ENCODE measurements at places on chromosomes 1 and 21. TPM values are rescaled to one million over a fixed set of nuclear protein-coding genes. Genes with fewer than 3 reads are reported as not detected.
A peak's percentile ranks its signal among the peaks of the same experiment; 100 is the strongest.

DNA sequence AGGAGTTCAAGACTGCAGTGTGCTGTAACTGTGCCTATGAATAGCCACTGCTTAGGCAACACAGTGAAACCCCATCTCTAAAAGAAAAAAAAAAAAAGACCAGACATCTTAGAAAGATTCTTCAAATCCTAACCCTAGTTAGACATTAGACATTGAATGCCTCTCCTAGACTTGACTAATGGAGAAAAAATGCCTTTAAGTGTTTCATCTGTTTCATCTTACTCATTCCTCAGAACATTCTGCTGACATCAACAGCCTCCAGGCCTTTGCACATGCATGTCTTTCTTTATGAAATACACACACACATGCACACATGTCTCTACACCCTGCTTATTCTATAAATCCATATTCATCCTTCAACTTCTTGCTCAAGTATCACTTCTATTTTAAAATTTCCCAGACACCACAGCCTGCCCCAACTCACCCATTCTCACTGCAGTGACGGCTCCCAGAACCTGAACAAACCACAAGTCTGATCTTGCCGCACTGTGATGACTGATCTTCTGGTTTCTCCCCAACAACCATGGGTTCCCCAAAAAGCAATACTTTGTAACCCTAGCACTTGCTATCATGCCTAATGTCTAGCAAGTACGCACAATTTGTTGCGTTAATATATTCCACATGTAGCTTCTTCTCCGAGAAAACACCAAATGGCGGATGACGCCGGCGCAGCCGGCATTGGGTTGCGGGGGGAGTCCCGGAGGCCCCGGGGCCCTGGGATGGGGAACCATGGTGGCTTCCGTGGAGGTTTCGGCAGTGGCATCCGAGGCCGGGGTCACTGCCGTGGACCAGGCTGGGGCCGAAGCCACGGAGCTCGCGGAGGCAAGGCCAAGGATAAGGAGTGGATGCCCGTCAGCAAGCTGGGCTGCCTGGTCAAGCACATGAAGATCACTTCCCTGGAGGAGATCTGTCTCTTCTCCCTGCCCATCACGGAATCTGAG is 37.4 kb downstream of the LRRC52 start:
- DNase-seq: peak; percentile 74

KRTAP10-2 gene
- not detected for total RNA-seq

DNA sequence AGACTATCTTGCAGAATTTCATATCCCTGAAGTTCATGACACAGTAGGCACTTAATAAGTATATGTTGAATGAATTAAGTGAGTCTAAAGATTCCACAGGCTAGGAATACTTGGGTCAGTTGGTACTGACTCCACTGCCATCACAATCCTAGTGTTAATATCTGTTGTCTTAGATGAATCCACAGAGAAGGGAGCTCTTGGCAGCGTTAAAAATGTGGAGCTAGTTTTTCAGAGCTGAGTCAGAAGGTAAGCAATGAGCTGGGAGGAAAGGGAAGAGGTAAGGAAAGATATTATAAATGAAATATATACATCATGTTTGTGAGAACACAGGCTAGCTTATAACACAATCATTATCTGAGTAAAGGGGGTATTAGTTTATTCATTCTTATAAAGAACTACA is 21.8 kb upstream of the GORAB start:
- no peak for DNase-seq

DNA sequence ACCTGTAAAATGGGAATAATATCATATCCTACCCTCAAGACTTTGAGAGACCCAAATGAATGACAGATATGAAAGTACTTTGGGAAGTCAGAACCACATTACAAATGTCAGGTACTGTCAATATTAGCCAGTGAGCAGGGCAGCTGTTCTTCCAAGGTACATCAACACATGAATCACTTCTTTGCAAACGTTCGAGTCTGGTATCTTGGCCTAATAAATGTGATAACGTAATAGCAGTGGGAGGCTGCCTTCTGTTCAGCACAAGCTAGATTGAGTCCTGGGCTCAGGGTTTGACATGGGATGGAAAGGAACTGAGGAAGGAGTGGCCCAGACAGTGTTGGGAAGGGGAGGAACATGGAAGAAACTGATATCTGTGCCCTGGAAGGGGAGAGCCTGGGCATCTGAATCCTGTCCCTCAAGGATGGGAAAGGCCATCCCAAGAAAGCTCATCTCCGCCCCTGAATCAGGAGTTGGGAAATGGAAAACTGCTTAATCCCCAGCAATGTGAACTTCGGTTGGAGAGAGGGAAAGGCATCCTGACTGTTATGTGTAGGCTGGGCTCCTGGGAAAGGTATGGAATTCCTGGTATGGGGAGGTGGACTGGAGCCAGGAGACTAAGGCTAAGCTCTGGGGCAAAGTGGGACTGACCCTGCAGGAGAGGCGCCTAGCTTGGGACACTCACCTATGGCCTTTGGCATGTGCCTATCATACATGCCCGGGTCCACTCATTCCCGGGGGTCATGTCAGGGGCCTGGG is 14.3 kb downstream of the KCNC4 start:
- no peak for DNase-seq

DNA sequence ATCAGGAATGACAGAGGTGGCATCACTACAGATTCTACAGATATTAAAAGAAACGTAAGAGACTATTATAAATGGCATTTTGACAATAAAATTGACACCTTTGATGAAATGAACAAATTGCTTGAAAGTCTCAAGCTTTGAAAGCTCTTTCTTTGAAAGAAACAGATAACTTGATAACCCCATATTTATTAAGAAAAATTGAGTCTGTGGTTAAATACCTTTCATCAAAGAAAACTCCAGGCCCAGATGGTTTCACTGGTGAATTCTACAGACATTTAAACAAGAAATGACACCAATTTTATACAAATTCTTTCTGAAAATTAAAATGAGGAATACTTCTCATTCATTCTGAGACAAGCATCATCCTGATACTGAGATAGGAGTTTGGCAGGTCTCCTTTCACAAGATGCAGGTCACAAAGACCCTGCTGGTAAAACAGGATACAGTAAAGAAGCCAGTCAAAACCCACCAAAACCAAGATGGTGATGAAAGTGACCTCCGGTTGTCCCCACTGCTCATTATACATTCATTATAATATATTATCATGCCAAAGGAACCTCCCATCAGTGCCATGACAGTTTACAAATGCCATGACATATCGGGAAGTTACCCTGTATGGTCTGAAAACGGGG is 210.9 kb downstream of the AKT3 start:
- DNase-seq: no peak

- DNase-seq: no peak
Observed at GRCh38 chr1:43510621-43511020, 20.1 kb upstream of the PTPRF start.

GRCh38 chr1:156935505-156936128 is 15.2 kb downstream of the LRRC71 start:
- DNase-seq: no peak

C8A gene
- not detected for total RNA-seq

GRCh38 chr21:36759348-36760083 is 60.6 kb downstream of the SIM2 start:
- DNase-seq: no peak
